Activated CD8-positive, alpha-beta T cell treated with anti-CD3 and anti-CD28 coated beads, Interleukin-2, amount 10 ng/mL, durations not matched to agents 7 days and 5 days (primary cell): ENCODE measurements at places on chromosomes 1 and 21. TPM values are rescaled to one million over a fixed set of nuclear protein-coding genes. Genes with fewer than 3 reads are reported as not detected.
A peak's percentile ranks its signal among the peaks of the same experiment; 100 is the strongest.

- no peaks in the 10 kb centered on the region for H3K36me3 ChIP-seq
- H3K4me3 ChIP-seq = no peak overlapping the region
- H3K4me1 ChIP-seq = no peaks in the 10 kb centered on the region
- no peak overlapping the region for H3K27ac ChIP-seq
- no peak for DNase-seq
- no peaks in the 10 kb centered on the region for H3K27me3 ChIP-seq
Observed at GRCh38 chr1:56225964-56226815, 353.2 kb downstream of the PLPP3 start.

Gene CLDN17
- not detected for total RNA-seq

DNA sequence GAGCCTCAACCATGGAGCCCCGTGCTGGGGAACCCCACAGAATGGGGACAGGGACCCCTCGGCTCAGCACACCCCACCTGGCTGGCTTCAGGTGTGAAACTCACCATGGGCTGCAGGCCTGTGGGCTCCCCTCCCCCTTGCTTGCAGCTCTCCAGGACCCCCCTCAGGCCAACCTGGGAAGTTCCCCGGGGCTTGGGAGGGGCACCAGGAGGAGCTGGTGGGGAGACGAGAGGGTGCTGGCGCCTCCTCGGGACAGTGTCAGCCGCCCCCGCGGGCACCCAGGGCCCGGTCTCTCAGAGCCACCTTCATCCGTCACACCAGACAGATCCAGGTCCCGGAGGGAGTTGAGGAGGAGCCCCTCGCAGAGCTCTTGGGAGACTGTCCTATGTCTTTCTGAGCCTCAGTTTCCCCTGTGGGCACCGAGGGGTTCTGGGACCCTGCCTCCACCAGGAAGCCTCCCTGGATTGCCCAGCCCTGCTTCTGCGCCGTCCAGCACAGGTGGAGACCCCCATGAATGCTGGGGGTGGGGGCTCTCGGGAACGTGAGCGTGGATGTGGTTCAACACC, 657 bp upstream of the TNFRSF18 start:
- no peak overlapping the region for H3K27ac ChIP-seq
- no peaks in the 10 kb centered on the region for H3K27me3 ChIP-seq
- no peaks in the 10 kb centered on the region for H3K36me3 ChIP-seq
- H3K4me3 ChIP-seq = peak overlapping the region; percentile 61

Gene RPL22
- total RNA-seq = 304 TPM

Gene ZBTB40
- total RNA-seq = 14.8 TPM

Gene PADI3
- total RNA-seq = not detected

Gene KMO
- not detected for total RNA-seq

DNA sequence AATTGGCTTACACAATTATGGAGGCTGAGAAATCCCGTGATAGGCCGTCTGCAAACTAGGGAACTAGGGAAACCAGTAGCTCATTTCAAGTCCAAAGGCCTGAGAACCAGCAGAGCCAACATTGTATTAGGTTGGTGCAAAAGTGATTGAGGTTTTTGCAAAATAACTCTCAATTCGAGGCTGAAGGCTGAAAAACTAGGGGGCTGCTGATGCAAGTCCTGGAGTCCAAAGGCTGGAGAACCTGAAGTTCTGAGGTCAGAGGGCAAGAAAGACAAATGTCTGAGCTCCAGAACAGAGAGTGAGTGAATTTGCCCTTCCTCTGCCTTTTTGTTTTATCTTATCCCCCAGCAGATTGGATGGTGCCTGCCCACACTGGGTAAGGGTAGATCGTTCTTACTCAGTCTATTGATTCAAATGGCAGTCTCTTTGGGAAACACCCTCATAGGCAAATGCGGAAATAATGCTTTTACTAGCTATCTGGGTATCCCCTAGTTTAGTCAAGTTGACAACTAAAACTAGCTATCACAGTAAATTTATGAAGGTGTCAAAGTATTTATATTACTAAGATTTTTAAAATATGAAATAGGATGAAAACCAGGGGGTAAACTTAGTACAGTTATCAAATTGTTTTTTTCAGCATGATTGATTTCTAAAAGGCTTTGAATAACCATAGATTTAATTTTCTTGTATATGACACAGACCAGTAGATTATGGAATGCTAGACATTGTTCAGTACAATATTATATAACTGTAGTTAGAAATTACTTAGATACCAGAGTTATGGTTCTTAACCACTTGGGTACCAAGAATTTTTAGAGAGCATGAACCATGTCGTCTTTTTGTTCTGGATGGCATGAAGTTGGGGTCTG, 15.4 kb downstream of the RABGAP1L start:
- no peak overlapping the region for H3K4me3 ChIP-seq
- no peaks in the 10 kb centered on the region for H3K27me3 ChIP-seq
- H3K27ac ChIP-seq = no peak overlapping the region
- no peak for DNase-seq

- H3K4me3 ChIP-seq = no peak overlapping the region
- DNase-seq = no peak
- H3K4me1 ChIP-seq = peaks cover 55% of the 10 kb centered on the region
- no peak overlapping the region for H3K27ac ChIP-seq
- H3K27me3 ChIP-seq = no peaks in the 10 kb centered on the region
Observed at GRCh38 chr1:113899111-113899510, 5.5 kb downstream of the AP4B1 start.

DNA sequence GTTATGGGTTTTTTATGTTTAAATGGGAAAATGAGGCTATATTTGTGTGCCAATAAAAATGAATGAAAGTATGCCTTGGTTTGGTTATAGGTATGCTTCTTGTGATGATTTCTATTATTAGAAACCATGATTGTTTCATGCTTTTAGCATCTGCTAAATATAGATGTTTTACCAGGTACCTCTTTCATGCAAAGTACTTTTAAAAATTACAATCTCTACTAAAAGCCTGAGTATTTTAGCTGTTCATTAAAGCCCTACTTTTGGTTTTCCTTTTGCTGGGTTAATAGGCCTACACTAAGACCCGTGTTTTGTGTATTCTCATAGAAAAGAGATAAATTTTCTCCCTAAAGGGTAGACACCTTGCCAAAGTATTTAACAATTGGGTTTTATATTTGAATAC, 32.0 kb downstream of the MTF2 start:
- H3K36me3 ChIP-seq = peaks cover 54% of the 10 kb centered on the region
- peaks cover 21% of the 10 kb centered on the region for H3K4me1 ChIP-seq

- peaks cover 5% of the 10 kb centered on the region for H3K27me3 ChIP-seq
- no peak overlapping the region for H3K27ac ChIP-seq
- H3K4me1 ChIP-seq = no peaks in the 10 kb centered on the region
- no peaks in the 10 kb centered on the region for H3K36me3 ChIP-seq
- H3K4me3 ChIP-seq = no peak overlapping the region
- no peak for DNase-seq
Observed at GRCh38 chr1:94303005-94303404, 65.6 kb upstream of the ARHGAP29 start.

Gene TEX38
- not detected for total RNA-seq

Gene PPM1J
- total RNA-seq = not detected

DNA sequence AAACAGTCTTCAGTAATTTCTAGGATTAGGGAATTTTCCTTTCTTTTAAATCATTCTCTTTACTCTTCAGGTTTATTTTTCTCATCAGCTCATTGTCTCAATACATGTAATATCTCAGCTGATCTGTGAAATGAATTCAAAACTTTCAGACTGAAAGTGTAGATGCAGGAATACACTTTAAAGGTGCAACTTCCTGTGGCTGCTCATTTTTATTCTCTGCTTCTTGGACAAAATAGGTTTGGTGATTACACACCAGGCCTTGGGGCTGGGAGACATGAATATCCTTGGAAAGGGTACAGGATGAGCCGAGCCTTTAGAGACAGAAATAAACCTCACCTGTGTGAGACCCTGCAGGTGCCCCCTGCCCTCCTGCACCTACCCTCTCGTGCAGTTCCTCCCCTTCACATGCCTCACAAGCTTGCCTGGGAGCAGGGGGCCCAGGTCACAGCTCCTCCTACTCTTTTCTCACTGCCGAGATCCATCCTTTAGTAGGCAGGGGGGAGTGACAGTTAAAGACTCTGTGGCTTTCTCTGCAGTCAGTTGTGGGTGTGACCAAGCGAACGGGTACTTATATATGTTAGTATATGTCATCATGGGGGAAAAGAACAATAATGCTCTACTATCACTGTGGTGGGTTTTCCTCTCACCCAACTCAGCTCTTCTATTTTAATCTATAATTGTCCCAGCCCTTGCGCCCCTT, 23.6 kb downstream of the XCL2 start:
- peak overlapping the region; percentile 80 for H3K4me3 ChIP-seq
- H3K27me3 ChIP-seq = no peaks in the 10 kb centered on the region
- peaks cover 79% of the 10 kb centered on the region for H3K4me1 ChIP-seq
- DNase-seq = peak; percentile 85

- peaks cover 5% of the 10 kb centered on the region for H3K27me3 ChIP-seq
- H3K36me3 ChIP-seq = no peaks in the 10 kb centered on the region
- no peak overlapping the region for H3K4me3 ChIP-seq
Observed at GRCh38 chr1:93496520-93496919, 48.6 kb downstream of the FNBP1L start.

DNA sequence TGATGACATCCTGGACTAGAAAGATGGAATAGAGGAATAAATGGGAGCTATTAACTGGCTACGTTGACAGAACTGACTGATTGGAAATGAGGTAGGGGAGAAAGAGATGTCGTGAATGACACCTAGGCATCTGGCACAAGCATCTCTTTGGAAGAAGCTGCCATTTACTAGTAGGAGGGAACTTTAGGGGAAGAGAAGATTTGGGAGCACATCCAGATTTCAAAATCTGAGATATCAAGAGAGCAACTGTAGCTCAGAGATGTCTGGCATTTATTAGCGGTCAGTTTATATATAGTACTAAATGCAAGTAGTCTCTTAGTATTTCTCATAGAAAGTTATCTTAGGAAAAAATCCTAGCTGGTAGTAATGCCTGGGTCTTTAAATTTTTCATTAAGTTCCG, 131.9 kb upstream of the C1orf105 start:
- H3K4me3 ChIP-seq = no peak overlapping the region
- no peak overlapping the region for H3K27ac ChIP-seq
- H3K27me3 ChIP-seq = no peaks in the 10 kb centered on the region

GRCh38 chr21:38527737-38528136, 29.5 kb upstream of the ERG start:
- H3K27me3 ChIP-seq = peaks cover 7% of the 10 kb centered on the region
- DNase-seq = no peak
- H3K4me3 ChIP-seq = no peak overlapping the region

DNA sequence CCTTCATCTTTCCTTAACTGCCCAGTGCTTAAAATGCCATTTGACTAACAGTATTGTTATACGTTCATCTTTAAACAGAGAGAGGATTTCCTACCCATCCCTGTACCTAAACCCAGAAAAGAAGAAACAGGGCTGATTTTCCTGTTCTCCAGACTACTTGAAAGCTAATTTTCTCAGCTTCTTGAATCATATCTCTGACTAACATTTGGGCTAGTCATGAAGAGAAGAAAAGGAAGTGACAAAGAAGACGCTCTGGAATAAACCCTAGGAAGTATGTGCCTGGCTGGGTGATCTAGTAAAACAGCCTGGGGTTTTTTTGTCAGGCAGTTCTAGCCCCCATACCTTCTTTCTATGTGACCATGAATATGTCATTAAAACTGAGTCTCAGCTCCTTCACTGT, 44.8 kb upstream of the SGIP1 start:
- no peaks in the 10 kb centered on the region for H3K27me3 ChIP-seq
- H3K4me1 ChIP-seq = no peaks in the 10 kb centered on the region

DNA sequence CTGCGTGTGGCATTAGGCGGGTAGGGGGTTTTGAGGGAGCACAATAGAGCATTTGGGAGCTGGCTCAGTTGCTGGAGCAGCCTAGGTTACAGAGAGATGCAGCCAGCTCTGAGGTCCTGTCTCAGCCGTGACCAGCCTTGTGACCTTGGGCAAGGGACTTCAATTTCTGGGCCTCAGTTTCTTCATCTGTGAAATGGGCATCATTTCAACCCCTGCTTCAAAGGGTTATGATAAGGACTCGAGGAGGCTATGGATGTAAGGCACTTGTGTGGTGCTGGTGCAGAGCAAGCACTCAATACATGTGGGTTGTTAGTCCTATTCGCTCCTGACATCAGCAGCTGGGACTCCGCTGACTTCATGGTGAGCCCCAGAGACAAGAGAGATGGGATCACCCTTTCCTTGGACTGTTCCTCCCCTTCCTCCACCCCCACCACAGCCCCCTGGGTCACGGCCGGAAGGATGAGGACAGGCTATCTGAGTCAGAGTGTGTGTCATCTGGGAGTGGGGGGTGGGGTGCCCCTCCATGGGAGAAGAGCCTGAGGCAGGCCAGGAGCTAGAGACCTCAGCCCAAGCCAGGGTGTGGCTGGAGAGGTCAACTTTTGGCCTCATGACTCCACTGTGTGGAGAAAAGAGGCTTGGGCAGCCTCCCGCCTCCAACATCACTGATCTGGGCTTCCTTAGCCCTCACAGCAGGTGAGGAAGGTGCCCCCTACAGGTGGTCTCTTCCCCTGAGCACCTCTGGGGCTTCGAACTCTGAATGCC, 71.4 kb upstream of the ZBTB40 start:
- no peaks in the 10 kb centered on the region for H3K4me1 ChIP-seq
- H3K4me3 ChIP-seq = no peak overlapping the region
- no peaks in the 10 kb centered on the region for H3K36me3 ChIP-seq
- no peak overlapping the region for H3K27ac ChIP-seq
- DNase-seq = no peak
- H3K27me3 ChIP-seq = peaks cover 13% of the 10 kb centered on the region

GRCh38 chr1:43997295-43997999, 6.0 kb downstream of the CCDC24 start:
- H3K4me3 ChIP-seq = no peak overlapping the region
- H3K4me1 ChIP-seq = peaks cover 22% of the 10 kb centered on the region
- H3K27me3 ChIP-seq = no peaks in the 10 kb centered on the region
- no peak for DNase-seq
- H3K27ac ChIP-seq = no peak overlapping the region
- no peaks in the 10 kb centered on the region for H3K36me3 ChIP-seq

Gene ASCL5
- not detected for total RNA-seq
